ENCODE measurements at places on chromosomes 4 and X. TPM values are rescaled to one million over a fixed set of nuclear protein-coding genes. Genes with fewer than 3 reads are reported as not detected.

The MAMLD1 gene
- total RNA-seq = 1.7 TPM

DNA sequence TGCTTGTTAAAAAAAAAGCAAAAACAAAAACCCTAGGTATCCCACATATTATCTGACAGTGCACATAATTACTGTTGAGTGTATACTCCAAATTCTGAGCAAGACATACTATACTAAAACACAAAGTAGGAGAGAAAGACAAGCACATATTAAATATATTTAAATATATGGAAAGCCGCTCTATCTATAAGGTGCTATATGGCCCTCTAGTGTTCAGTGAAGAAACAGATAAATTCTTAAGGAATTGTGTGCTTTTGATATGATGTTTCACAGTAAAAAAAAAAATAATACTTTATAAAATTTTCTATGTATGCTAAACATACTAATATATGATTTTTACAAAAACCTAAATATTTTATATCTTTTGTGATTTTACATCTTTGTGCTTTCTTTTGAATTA lies 137.8 kb downstream of the FBXW7 start:
- DNase-seq = no peak

- DNase-seq = no peak
Measured at GRCh38 chrX:112874175-112874574, 33.5 kb upstream of the AMOT start.

- DNase-seq = no peak
Measured at GRCh38 chr4:6337331-6337935, 67.8 kb downstream of the WFS1 start.

The TRPC5OS gene
- not detected for total RNA-seq

DNA sequence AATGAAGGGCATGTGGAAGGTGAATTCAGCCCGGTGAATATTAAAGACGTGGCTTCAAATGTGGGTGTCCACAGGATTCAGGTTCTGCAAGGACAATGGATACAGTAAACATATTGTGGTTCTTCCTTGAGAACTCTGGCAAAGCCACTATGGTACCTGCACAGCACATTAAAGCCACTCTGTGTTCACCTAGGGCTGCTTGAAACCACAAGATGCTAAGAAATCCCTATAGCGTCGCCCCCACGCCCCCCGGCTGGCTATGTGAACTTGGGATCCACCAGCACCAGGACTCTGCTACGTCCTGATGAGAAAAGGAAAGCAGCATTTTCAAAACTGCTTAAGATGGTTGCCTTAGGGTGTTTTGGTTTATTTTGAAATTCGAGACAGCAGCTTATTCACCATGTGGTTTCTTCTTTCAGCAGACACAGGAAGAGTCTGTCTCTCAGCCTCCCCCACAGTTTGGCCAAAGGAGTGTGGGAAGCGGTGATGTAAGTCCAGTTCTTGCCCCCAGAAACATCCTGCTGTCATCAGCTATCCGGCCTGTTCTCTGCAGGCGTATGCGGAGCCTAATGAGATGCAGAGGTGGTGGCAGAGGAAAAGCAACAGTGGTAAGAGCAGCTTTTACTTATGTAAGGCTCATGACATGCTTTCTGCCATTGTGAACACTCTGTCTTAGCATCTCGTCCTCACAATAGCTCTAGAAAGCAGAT lies 111.5 kb downstream of the AFAP1 start:
- DNase-seq = no peak

GRCh38 chrX:123818243-123818642 lies 41.6 kb upstream of the XIAP start:
- no peak for DNase-seq

GRCh38 chr4:89681219-89681618 lies 155.7 kb downstream of the SNCA start:
- no peak for DNase-seq

DNA sequence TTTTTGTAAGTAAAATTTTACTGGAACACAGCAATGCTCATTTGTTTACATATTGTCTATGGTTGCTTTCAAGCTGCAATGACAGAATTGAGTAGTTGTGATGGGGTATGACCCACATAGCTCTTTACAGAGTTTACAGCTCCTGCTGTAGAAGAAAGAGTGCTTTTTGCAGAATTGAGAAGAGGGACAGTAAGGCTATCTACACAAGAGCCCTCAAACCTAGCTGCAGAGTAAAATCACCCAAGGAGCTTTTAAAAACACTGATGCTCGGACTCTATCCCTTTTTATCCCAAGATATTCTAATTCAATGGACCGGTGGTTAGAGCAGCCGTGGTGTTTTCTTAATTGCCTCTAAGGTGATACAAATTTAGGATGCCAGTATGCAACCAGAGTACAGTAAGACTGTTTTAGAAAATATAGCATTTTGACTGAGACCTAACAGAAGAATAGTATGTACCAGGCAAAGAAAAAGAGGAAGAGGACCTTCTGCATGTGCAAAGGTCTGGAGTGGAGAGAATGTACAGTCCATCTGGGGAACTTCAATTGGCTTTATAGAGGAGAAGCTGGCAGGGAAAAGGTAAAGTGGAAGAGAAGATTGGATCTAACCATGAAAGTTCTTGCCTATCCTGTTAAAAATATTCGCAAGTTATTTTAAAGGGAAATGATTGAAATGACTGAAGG lies 663.6 kb upstream of the CPEB2 start:
- DNase-seq = no peak

GRCh38 chr4:151992332-151993154 lies 231.7 kb upstream of the GATB start:
- no peak for DNase-seq

The SLC26A1 gene
- total RNA-seq = 0.21 TPM

DNA sequence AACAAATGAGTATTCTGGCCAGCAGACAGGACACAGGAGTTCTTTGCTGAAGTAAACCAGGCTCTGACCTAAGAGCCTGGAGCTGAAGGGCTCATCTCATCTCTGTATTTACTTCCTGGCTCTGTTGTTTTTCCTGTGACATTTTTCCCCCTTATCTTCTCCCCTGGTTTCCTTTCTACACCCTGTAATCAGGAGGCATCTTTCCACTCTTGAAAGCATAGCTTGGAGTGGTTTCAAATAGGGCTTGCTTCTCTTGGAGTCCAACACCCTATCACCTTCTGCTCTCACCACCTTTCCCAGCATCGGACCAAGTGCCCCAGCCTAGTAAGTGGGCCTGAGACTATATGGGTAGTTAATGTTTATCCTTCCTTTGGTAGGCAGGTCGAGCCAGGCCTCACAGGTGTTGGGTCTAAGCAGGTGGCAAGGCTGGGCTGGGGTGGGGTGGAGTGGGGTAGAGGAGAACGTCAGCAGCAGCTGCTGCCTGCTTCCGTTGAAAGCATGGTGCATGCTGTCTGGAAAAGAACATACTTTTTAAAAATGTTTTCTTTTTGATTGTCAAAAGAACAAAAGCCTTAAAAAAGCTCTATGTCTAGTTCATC lies 1.2 kb downstream of the DRP2 start:
- no peak for DNase-seq

- DNase-seq = no peak
Measured at GRCh38 chrX:132393992-132394391, 94.8 kb downstream of the MBNL3 start.

DNA sequence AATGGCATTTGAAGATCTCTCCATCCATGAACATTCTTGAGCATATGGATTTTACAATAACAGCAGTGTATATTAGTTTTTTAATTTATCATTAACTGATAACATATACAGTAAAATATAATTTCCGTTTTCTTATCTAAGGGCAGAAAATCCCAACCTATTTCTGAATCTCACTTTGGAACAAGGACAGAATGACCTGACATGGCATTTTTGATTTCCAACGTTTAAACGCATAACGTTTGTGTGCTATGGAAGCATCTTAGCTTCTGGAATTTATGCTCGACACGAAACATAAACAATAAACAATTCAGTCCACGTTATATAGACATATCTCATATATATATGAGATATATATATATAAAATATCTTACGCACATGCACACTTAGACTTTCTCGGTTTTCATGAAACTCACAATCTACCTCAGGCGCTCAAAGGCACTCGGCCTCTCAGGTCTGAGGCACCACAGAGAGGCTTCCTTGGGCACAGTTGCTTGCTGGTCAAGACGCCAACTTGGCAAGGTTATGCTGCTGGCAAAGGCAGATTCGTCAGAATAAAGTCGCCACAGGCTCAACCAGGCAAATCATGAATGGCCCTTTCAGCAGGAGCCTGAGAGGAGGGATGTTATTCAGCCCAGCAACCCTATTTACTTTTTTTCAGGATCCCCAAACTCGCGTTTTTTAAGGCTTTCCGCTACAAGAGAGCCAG lies 1.0 kb upstream of the UGT8 start:
- DNase-seq = no peak

The PTTG2 gene
- 1.5 TPM for total RNA-seq

The CLDN34 gene
- not detected for total RNA-seq
